ENCODE measurements at places on chromosomes 13 and 19. TPM values are rescaled to one million over a fixed set of nuclear protein-coding genes. Genes with fewer than 3 reads are reported as not detected.

Gene ARHGAP45
- total RNA-seq, result 1.7 TPM

Gene KLF12
- total RNA-seq, result 11.6 TPM

Gene LILRA2
- not detected for total RNA-seq

Gene PSG6
- 1.0 TPM for total RNA-seq

All from smooth muscle cell of trachea (primary cell).